NCI-H1930 (cell line): ENCODE measurements at places on chromosomes 11 and 22.

- DNase-seq, result no peak
Measured at GRCh38 chr11:130761560-130762220, 154.6 kb downstream of the SNX19 start.

DNA sequence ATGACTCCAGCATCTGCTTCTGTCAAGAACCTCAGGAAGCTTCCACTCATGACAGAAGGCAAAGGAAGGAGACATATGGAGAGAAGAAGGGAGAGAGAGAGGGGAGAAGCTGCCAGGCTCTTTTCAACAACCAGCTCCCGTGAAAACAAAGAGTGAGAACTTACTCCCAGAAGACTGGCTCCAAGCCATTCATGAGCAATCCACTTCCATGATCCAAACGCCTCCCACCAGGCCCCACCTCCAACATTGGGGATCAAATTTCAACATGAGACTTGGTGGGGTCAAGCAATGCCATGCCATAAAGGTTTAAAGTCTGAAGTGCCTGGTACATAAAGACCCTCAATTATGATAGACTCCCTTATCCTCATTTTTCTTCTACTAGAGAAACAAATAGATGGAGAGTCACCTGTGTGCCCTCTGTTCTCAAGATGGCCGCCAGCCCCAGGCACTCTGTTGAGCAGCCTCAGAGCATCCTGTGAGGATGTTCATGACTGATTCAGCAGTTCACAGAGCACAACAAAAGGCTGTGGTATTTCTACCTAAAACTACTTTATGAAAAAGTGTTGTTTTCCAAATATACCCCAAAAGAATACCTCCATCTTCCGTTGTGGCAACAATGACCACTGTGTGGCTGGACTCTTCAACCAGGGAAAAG, 69.0 kb upstream of the CRTAM start:
- no peak for DNase-seq

DNA sequence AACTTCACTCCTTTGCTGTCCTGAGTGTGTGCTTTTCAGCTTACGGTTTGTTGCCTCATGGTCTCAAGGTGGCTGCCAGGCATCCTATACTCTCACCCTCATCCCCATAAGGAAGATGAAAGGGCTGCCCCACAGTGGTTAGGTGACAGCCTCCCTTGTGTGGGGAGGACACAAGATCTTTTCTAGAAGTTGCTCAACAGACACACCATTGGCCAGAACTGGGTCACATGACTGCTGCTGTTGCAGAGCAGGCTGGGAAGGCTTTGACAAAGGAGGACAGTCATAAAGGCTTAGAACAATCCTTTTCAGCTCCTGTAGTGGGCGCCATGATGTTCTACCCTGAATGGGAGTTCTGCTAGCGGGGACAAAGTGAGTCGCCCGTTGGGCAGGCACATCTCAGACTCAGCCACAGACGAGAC, 69.7 kb upstream of the RASD2 start:
- no peak for DNase-seq

GRCh38 chr11:126790550-126791081, 210.0 kb downstream of the KIRREL3 start:
- peak; percentile 43 for DNase-seq

DNA sequence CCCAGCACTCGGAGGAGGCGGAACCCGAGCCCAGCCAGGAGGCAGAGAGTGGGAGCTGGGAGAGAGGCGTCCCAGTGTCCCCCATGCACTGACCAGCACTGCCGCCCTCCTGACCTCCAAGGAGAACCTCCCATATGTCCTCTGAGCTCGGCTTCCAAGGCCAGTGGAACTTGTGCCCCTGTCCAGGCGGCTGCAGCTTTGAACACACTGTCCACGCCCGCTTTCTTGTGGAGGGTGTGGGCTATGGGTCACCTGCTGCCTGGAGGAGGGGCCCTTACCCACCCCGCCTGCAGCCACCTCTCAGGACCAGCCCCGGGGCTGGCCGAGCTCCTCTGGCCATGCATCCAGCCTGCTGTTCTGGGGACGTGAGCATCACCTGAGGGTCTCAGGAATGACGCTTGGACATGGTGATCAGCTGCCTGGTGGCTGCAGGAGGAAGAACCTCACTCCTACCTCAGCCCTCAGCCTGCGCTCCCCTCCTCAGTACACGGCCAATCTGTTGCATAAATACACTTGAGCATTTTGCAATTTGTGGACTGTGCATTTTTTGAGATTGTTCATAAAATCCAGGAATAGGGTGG, 22.2 kb upstream of the MUC5B start:
- DNase-seq, result no peak

GRCh38 chr11:36431429-36432092, 78.5 kb downstream of the TRAF6 start:
- no peak for DNase-seq

GRCh38 chr22:48488611-48489511, 1338.8 kb downstream of the BRD1 start:
- DNase-seq, result peak; percentile 58

- DNase-seq, result no peak
Measured at GRCh38 chr11:78039391-78039918, 16.4 kb upstream of the KCTD14 start.

DNA sequence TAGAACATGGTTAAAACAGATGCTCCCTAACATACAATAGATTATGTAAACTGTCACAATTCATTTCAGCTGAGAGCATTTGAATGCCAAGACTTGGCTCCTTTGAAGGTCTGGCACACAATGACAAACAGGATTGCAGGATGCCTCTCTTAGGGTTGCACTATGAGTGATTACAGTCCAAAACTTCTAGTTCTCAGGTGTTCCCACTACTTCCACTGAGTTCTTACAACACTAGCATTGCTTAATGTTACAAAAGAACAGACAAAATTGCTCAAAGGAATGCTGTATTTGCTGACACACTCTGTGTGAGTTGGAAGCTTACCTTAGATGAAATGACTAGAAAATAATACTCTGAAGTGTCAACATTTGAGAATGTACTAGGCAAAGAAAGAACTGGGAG, 2413.8 kb upstream of the RAG2 start:
- no peak for DNase-seq

DNA sequence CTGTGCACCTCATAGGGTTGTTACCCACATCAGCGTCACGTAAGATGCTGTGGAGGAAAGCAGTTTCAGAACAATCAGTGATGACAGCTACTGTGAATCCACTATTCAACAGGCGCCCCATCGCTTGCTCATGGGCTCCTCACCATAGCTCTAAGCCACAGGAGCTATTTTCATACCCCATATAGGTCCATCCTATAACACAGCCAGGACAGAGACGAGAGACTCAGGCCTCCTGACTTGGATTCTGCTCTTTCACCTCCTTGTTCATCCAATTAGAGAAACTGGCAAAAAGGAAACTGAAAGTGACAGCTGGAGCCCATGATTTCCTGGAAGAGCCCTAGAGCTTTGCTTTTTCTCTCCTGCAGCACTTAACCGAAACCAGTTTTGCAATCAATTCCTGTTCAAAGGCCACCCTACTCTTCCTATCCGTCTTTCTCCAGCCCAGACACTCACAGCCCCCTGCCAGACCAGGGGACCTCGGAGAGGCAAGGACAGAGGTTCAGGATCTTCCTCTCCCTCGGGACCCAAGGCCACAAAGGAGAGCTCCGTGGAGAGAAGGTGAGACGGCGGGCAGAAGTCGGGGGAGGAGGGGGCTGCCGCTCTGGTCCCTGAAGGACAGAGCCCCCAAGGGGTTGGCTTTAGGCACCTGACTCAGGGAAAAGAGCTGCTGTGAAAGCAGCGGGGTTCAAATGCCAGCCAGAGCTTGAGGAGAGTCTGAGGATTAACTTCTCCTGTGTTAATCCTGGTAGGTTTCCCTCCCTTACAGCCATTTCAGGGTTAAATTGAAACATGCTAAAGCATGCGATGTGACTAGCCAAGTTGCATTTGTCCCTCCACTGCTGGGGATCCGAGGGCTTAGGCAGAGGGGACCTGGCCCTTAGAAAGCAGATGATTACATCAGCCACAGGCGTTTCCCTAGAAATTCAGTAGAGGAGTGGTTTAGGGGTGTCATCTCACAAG, at the start of gene APOL6:
Gene APOL6, plus strand, starts transcription at position 381 of the 960 bp plus-strand sequence. CDS start 7,980 bp downstream, outside the sequence.
- DNase-seq, result no peak

GRCh38 chr11:11668274-11668673, 46.5 kb upstream of the GALNT18 start:
- no peak for DNase-seq

- no peak for DNase-seq
Measured at GRCh38 chr22:41562461-41562860, 1.7 kb downstream of the CSDC2 start.
